ENCODE measurements at places on chromosomes 7 and 10.

- DNase-seq: no peak
Observed at GRCh38 chr10:12639996-12640944, 290.9 kb downstream of the CAMK1D start.

DNA sequence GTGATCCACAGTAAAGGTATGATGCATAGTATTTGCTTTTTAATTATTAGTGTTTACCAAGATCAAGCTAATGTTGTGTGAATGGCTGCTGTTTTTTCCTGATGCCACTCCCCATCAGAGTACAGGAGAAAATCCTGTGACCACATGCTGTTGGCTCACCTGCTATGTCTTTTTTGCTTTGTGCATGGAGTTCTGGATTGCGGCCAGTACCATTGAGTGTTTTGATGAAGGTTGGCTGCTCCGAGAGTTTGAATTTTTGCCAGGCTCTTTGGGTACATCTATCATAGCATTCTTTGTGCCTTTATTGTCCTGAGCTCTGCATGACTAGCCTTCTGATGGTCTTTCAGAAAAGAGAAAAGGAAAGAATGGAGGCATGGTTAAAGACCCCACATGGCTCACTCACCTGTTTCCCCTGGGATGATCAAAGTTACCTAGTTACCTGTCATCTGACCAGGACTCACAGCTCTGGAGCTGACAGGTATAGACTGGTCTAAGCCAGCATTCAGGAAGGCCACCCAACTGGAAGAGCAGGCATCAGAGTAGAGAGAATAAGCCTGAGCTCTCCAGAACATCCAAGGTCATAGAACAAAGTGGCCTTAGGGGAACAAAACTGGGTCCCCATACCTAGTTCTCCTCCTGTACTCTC, 11.8 kb upstream of the SGPL1 start:
- no peak for DNase-seq

- DNase-seq: no peak
Observed at GRCh38 chr7:44971902-44972441, 6.8 kb downstream of the MYO1G start.

DNA sequence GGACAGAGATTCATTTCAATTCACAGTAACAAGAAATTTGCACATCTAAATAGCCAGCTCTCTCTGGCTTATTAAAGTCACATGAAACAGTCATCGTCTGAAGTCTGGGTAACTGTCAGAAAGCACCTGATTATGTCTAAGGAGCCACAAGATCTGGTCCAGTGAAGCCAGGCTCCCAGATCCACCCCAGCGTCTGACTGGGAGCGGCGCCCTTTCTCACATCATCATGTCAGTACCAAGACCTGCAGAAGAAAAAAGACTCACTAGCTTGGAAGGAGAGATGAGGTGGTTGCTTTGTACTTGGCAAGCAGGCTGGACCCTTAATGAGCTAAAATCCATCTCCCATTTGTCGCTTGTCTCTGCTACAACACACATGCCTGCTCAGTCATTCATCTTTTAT, 58.4 kb downstream of the VOPP1 start:
- no peak for DNase-seq

DNA sequence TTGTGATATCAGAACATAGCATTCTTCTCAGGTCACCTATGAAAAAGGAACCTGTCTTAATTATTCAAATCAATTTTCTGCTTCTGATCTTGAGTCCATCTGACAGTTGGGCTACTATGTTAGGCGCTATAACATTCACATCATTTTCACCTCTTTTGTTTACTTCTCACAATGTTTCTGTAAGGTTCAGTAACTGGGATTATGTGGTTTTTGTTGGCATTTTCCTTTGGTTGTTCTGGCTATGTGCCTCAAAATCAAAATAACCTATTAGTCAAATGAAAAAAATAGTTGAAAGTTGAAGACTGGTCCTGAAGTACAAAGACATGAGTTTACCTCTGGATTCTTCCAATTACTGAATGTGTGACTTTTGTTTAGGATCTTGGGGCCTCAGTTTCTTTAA, 221.3 kb upstream of the SMIM30 start:
- DNase-seq: no peak

DNA sequence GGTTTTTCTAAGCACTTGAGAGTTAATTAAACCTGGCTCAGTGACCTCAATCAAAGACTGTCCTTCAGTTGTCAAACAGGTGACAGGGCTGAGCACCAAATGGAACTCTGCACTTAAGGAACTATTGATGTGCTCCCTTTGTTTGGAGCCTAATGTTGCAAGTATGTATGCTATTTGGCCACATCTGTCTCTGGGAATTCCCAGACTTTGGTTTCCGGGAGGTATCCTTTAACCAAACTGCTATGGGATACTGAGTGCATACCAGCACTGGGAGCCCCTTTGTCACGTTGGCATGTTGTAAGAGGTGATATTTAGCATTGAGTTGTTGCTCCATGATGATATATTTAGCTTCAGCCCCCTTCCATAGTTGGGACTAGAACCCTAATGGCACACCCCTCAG, 25.2 kb downstream of the ASZ1 start:
- no peak for DNase-seq

DNA sequence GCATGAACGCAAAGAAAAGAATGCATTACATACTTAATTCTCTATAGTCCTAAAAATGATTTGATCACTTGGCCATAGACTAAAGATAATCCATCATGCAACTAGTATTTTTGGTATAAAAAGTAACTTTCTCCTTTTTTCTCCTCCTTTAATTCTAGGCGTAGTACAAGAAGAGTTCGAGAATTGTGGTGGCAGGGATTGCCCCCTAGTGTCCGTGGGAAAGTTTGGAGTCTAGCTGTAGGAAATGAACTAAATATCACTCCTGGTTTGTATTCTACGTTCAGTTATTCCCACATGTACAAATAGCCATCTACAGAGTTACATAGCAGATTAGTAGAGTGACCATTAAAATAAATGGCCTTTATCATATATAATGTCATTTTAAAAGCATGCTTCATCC, 45.5 kb upstream of the HELLS start:
- DNase-seq: peak; percentile 4

DNA sequence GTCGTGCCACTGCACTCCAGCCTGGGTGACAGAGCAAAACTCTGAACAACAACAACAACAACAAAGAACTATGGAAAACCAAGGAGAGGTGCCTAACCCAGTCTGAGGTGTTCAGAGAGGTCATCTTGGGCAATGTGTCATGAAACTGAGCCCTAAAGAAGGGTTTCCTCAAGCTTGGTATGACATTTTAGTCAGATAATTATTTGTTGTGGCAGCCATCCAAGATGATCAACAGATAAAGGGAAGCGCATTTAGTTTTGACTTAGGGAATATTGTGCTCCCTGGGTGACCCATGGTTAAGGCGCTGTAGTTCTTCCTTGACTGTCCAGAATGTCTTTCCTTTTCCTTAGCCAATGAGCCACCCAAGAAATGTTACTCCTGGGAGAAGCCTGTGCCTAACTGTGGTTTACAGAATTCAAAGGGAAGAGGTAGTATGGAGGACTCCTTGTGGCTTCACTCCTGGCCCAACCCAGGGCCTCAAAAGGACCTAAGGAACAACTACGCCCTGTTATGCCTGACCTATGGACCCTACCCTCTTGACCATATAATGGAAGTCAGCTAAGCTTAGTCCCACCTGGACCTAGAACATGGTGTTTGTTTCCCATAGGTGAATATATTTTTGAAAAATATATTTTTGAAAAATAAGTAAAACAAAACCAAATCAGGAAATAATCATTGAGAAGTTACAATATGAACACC, 42.4 kb downstream of the TPST1 start:
- DNase-seq: no peak

GRCh38 chr10:63021225-63021624, 111.9 kb upstream of the NRBF2 start:
- DNase-seq: no peak

Measured in urothelium cell line (cell line).